Right forelimb (tissue), 1 donor: ENCODE measurements at places on chromosomes 1 and 21.

- no peak for DNase-seq
Measured at GRCh38 chr1:55375617-55376258, 160.6 kb upstream of the USP24 start.

DNA sequence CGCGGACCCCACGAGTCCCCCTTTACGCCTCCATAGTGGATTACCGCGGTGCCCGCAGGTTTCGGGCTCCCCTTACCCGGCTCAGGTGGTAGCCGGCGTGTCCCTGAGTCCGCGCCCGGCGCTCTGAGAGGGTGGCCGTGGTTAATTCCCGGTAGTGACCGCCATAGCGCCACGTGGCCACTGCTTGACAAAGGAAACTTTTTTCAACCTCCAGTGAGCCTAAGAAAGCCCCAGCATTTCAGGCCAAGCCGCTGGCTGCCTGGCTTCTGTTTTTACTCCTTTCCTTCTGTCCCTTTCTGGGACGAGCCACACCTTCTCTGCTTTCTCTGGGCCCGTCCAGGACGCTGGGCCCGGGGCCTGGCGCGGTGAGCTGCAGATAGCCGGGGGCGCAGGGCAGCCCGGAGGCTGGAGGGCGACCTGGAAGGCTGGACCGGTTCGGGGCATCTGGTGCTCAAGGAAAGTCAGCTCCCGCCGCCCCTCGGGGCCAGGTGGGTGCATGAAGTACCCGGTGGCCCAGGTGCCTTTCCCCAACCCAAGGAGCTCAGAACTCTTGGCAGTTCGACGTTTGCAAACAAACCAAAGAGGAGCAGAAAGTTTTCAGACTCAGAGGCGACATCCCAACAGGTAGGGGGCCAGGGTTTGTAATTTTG, 540 bp upstream of the C1orf198 start:
- no peak for DNase-seq

DNA sequence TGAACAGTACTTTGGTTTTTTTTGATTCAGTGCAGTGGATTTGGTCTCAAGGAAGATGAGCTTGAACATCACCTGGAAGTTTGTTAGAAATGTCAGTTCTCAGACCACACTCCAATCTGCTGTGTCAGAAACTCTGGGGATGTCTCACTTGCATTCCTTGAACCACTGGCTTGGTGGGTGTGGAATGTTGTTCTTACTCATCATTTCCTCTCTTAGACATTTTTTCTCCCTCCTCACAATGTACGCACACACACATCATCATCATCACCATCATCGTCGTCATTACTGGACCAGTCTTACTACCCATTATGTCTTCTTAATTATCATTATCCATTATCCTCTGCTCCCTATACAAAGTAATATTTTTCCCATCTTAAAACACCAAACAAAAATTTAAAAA, 91.9 kb upstream of the KCNK2 start:
- no peak for DNase-seq

- DNase-seq, result no peak
Measured at GRCh38 chr1:87134061-87134460, 194.6 kb upstream of the LMO4 start.

- DNase-seq, result no peak
Measured at GRCh38 chr21:32198384-32198783, 80.5 kb downstream of the MIS18A start.

DNA sequence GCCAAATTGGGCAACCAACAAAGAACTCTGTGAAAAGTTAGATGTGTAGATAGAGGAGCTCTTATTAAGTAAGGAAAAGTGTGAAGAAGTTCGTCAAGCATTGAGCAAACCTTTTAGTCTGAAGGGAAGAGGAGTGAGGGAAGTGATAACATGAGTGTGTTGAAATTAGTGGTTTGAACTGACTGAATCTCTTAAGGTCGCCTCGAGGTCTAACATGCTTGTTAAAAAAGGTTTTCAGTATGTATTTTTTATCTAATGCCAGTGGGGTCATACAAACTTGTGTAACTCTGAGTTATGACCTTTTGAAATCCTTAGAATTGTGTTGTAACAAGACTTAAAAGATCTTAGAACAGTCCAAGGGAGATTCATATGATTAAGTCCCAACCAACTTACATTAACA, 34.1 kb downstream of the SOAT1 start:
- no peak for DNase-seq

DNA sequence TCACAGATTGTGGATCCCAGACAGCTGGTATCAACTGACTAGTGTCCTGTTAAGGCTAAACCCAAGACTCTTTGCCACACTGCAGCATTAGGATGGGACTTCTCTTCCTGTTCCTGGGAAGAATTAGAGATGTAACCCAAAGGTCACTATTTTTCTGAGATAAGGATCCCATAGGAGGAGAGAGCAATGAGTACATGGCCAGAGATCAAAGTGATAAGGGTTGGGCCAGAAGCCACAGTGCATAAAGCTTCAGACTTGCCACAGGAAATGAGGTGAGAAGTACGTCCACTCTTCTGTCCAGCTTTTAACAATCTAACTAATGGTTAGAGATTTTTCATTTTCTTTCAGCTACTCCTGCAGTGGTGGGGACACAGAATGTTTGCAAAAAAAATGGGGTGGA, at the start of gene HSD3B1:
Gene HSD3B1, plus strand, starts transcription at position 270 of the 400 bp plus-strand sequence. CDS start 267 bp downstream, outside the sequence.
- DNase-seq, result no peak

- DNase-seq, result no peak
Measured at GRCh38 chr1:172484252-172484651, 40.4 kb upstream of the PIGC start.

GRCh38 chr1:67596674-67597073, 88.3 kb upstream of the GADD45A start:
- DNase-seq, result no peak
